ENCODE measurements at places on chromosomes 1 and 21.

- DNase-seq, result no peak
Observed at GRCh38 chr1:22414244-22414751, 37.4 kb upstream of the ZBTB40 start.

GRCh38 chr1:245788886-245789285 lies 634.1 kb downstream of the KIF26B start:
- DNase-seq, result no peak

DNA sequence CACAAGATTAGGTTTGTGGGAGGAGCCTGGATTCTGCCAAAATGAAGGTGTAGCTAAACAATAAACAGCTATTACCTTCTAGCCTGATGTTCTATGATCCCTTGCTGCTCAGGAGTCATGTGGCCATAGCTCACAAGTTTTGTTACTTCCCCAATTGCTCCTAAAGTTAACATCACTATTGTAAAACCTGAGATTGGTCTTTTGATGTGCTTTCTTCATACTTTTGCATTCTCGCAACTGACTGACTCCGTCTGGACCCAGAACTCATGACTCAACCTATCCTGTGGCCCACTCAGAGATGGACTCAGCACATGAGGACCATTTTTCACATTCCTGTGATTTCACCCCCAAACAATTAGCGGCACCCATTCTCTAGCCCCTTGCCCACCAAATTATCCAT lies 69.1 kb downstream of the PTGS2 start:
- DNase-seq, result no peak

DNA sequence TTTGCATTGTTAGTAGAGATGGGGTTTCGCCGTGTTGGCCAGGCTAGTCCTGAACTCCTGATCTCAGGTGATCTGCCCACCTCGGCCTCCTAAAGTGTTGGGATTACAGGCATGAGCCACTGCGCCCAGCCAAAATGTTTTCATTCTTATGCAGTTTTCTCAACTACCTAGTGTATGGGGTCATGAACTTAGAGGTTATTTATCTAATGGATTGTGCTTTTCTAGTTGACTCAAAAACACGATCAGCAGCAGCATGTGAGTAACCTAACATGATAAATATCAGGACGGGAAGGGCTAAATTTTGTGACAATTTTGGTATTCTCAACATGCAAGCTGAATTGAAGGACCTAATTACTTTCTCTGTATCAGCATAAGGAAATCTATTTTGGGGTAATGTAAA lies 9.2 kb upstream of the CD84 start:
- DNase-seq, result no peak

GRCh38 chr1:3775490-3776230 lies 3.1 kb downstream of the SMIM1 start:
- DNase-seq, result no peak

- no peak for DNase-seq
Observed at GRCh38 chr21:26965907-26966581, 844 bp downstream of the ADAMTS5 start.

DNA sequence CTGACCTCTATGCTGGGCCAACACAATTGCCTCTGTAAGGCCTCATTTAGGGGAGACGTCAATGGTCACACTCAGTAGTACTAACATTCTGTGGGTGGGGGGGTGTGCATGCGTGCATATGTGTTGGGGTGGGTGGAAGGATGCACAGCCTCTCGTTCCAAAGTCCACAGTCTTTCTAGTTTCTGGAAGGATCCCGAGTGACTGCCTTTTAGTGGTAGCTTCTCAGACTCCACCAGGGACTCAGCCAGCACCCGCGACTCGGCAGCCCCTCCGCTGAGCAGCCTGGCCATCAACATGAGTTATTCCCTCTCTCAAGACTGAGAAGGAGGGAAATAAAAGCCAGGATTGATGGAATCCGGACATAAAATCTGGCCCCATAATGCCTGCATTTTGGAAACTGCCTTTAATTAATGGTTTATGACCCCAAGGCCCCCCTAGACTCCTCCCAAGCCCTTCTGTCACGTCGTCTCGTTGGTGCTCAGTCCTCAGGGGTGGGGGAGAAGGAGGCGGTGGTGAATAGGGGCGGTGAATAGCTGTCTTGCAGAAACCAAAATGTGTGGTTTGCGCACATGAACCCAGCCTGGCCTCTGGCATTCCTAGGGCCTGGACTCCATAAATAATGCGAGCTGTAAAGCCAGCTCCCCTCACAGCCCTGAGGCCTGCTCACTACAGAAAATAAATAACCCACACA lies 65.1 kb upstream of the TMEM51 start:
- no peak for DNase-seq

GRCh38 chr1:100642826-100643225 lies 76.7 kb upstream of the VCAM1 start:
- DNase-seq, result no peak

- no peak for DNase-seq
Observed at GRCh38 chr21:43758811-43759210, 17.3 kb downstream of the CSTB start.

DNA sequence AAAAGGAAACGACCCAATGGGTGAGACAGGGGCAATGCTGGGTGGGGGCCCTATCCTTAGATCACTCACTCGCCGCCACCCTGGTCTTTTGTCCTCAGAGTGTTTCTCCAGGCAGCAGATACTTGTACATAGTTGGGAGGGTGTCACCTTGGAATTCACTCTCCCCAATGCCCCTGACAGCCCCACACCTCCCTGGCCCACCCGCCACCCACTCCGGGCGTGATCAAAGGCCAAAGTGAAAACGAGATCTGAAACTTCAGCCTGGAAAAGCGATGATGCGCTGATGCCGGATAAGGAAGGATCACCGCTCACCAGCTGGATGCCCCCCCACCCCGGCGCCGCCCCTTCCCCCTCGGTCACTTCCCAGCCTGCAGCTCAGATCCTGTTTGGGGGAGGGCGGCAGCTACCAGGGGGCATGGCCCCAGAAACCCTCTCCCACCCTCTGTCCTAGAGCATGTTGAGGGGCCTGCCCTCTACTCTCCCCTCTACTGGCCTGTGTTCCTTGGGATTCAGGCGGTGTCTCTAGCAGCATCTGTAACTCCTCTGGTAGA lies 33.6 kb upstream of the CASZ1 start:
- no peak for DNase-seq

- DNase-seq, result no peak
Observed at GRCh38 chr1:170664093-170664827, at the start of gene PRRX1. Gene PRRX1 (plus strand): TSS chr1:170664131. CDS start chr1:170664219, 88 bp downstream.

GRCh38 chr1:22880174-22880601 lies 92.5 kb downstream of the LACTBL1 start:
- no peak for DNase-seq
